Epithelial cell of esophagus (primary cell): ENCODE measurements at places on chromosomes 7 and 10.

DNA sequence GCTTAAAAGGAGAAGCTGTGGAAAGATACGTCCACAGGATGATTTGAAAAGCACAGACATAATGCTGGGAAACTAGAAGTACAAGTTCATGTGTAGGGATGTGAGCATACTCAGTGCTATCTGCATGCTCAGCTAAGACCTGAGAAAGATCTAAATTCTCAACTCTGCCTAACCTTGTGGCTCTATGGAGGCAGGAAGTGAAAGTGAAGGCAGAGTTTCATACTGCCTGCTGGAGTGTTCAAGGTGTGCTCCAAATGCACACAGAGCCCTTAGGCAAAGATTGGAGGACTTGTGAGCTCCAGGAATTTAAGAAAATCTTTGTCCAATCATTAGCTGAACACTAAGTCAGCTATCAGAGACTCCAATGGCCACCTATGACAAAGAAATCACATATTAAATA is 190.9 kb downstream of the RNLS start:
- DNase-seq, result no peak

DNA sequence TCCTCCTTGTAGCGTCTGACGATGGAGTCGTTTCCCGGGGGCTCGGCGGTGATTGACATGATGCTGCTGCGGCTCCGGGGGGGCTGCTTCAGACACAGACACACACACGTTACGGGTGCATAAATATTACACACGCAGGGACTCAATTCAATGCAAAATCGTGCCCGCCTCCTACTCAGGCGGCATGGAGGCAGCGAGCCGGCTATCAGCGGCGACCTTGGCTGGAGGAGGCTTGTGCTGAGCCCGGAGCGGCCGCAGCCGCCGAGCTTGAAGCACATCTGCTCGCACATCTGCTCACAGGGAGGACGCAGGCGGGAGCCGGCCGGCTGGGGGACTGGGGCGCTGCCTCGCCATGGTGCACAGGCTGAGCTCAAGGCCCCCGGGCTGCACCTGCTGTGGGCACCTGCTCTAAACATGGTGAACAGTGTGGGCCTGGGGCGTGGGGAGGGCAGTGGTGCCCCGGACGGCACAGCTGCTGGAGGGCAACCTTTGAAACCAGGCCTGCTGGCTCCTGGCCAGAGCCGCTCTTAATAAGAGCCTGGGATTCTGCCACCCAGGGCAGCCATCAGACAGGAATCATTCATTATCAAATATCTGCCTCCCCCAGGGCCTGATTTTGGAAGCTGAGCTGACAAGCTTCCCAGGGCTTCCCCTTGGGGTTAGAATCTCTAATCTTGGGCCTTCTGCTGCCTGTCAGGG is 84.7 kb upstream of the GNA12 start:
- no peak for DNase-seq

DNA sequence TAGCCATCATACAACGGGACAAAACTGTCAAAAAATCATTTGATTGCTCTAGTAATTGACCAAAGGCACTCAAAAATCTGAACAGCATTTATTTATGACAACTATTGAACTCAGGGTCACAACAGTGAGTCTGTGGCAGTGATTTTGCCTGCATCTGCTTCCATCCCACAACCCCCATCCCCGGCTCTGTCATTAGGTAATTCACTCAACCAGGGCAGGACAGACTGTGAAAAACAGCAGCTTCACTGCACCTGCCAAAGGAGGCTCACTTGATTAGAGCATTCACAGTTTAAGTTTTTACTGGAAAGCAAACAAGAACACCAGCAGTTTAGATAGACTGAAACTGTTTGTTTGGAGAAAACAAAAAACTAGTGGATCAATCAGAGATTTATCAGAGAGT is 22.2 kb downstream of the NRCAM start:
- DNase-seq, result no peak

GRCh38 chr7:141568227-141568626 is 17.0 kb downstream of the AGK start:
- DNase-seq, result no peak

GRCh38 chr7:100895956-100896731 is 456 bp upstream of the ACHE start:
- DNase-seq, result no peak

DNA sequence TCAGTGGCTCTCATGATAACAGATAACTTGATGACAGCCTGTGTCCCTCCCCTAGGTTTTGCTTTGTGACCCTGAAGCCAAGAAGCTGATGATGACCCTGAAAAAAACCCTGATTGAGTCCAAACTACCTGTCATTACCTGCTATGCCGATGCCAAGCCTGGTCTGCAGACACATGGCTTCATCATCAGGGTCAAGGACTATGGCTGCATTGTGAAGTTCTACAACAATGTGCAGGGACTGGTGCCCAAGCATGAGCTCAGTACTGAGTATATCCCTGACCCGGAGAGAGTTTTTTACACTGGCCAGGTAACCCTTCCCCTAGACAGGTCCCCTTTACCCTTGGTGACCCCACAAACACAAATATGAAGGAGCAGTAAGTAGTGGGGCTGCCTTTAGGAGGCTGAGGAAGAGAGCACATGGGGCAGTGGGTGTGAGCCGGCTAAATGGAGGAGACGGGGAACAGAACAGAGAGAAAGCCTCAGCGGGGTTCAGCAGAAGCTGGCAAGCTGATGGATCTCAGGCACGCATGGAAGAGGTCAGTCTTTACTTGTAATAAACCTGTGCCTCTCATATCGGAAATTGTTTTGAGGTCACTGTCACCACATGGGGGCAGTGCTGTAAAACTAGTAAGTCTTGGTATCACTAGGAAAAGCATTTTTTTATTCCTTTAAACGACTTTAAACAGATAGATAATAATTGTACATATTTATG is 20.2 kb downstream of the PDCD11 start:
- peak; percentile 60 for DNase-seq

DNA sequence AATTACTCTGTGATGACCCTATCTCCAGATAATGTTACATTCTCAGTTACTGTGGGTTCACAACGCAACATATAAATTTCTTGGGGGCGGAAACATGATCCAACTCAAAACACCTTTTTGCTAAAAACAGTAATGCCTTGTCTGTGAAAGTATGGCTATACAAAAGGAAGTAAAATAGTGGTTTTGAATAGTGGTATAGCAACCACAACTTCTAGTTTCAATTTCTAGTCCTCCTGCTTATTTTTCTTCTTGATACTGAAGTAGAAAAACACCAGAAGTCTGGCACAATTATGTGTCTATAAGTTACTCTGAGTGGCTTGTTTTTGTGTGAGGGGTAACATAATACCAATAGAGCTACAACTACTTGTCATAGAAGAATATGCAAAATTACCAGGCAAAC is 21.5 kb upstream of the ZNF800 start:
- no peak for DNase-seq

GRCh38 chr10:125003901-125004467 is 62.1 kb downstream of the ZRANB1 start:
- DNase-seq, result no peak

GRCh38 chr7:132446666-132447278 is 129.5 kb downstream of the PLXNA4 start:
- DNase-seq, result no peak

DNA sequence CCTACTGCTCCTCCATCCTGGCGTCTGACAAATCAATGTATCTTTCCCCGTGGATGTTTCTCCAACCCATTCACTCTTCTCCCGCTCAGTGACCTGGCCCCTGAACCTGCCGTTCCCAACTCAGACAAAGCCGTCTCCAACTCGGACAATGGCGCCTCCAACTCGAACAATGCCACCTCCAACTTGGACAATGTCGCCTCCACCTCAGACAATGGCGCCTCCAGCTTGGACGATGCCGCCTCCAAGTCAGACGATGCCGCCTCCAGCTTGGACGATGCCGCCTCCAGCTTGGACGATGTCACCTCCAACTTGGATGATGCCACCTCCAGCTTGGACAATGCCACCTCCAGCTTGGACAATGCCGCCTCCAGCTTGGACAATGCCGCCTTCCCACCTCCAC is 608.6 kb downstream of the DNAJB6 start:
- DNase-seq, result no peak

DNA sequence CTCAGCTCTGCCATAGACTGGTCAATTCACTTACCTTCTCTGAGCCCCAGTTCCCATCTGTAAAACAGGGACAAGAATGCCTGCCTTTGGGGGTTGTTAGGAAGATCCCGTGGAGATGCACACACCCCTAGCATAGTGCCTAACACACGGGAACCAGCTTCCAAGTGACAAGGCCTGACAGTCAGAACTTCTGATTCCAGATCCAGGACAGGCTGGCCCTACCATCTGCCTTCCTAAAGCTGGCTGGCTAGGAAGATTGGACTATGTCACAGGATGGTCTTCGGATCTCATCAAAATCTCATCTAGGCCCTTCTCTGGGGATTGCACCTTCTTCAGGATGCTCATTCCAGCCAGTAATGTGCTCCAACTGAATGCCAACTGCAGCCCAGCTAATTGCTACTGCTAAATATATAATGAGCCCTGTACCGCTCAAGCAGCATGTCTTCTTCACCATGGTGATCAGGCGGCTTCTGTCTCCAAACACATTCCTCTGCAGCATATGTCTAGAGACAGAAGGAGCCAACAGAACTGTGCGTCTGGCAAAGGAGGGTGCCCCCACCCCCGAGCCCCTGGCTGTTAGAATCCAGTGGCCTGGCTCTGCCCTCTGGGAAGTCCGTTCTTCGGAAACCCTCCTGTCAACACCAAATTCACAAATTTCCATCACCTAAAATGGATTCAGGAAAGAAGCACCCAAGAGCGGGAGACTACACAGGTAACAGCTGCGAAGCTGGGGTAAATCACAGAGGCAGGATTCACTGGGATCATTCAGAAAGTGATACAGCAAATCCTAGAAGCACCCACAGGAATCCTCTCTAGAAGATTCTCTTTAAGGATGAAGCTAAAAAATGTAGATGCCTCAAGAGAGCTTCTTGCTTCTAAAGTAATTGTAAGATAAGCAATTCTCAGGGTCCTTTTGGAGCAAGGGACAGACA is 142.1 kb upstream of the EEPD1 start:
- DNase-seq, result no peak
